Non-pigmented ciliary epithelial cell (primary cell): ENCODE measurements at places on chromosomes 7 and 10.
A peak's percentile ranks its signal among the peaks of the same experiment; 100 is the strongest.

DNA sequence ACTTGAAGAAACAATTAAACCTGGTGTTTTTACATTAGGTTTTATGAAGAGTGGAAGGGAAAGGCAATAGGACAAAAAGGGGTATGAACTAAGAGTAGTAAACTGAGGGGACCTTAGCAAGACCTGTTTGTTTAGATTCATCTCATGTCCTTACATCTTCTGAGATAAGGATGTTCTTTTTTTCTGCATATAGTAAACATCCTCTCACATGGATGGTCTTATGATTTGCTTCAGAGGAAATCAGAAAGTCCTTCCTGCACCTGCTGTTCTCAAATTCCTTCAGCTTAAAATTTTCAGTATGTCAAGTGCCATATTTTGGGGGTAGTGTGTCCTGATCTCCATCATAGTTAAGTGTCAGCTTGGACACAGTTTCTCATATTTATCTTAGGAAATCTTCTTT is 232.6 kb downstream of the ADK start:
- no peak for DNase-seq

- DNase-seq = no peak
These were observed 13.1 kb downstream of the FXYD4 start for GRCh38 chr10:43384252-43385221.

DNA sequence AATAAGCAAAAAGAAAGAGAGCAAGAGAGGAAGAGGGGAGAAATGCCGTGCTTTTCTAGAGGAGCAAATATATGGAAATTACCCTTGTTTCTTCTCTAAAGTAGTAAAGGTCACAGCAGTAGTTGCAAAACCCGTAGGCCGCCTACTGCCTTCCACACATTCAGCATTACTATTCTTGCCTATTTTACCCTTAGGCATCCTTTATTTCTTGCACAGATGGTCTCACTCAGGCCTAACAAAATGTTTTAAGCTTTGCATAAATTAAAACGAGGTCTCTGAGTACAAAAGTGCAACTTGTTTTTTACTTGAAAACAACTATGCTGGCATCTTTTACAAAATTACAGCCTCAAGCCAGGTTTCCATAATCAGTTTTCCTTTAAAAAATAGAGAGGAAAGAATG is 644.6 kb downstream of the AUTS2 start:
- DNase-seq = no peak

DNA sequence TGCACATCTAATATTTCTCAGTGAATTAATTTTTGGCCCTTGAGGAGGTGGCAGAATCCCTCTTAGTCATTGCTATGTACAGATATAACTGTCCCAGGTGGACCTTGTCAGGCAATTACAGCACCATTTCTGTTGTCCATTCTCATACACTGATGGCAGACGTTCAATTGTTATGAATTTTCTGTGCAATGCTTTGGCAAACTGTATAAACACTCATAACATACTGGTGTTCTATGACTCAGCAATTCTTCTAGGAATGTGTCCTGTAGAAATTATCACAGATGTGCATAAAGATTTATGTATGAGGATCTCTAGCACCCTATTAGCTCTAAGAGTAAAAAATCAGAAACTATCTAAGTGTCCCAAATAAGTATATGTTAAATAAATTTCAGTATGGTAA is 80.8 kb downstream of the DNAJB9 start:
- peak; percentile 15 for DNase-seq

GRCh38 chr7:80151274-80151665 is 16.6 kb downstream of the GNAI1 start:
- peak; percentile 64 for DNase-seq

DNA sequence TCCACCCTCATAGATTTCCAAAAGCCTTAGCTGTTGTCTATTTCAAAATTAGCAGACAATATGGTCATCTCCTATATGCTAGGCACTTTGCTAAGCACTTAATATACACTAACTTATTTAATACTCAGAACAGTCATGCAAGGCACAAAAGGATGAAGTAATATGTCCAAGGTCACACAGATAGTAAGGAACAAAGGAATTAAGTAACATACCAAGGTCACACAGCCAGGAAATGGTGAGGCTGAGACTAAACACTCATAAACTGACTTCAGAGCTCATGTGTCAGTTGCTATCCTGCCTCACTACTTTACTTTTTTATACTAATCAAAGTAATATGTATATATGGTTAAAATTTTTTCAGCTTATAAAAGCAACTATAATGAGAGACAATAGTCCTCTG is 23.6 kb upstream of the HIBADH start:
- no peak for DNase-seq

- DNase-seq = no peak
These were observed 119.2 kb upstream of the ANK3 start for GRCh38 chr10:60508831-60509230.

DNA sequence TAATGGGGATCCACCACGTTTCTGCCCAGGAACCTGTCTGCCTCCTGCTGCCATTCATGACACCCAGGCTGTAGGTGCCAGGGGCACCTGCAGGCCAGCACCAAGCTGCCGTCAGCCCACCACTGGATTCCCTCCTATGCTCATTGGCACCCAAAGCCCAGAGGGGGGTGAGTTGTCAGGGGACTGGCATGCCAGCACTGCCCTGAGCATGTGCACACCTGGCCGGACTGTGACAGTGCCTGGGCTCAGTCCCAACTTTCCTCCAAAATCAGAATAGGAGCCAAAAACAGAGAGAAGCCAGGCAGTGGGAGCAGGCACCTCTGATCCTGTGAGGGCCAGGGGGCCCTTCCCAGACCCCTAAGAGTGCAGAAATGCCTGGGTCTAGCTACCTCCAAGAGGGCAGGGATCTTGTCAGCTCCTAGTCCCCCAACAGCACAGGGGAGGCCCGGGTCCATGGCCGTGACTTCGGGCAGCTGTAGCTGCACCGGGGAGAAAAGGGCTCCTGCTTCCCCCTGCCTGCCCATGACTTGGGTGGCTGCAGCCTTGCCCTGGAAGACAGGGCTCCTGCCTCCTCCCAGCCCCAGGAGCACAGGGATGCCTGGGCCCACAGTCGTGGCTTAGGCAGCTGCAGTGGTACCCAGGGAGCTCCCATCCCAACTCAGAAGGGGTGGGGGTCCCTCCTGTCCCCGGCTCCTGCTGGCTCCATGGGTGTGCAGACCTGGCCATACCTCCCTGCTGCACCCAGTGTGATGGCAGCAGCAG is 249.8 kb upstream of the DKK1 start:
- no peak for DNase-seq

DNA sequence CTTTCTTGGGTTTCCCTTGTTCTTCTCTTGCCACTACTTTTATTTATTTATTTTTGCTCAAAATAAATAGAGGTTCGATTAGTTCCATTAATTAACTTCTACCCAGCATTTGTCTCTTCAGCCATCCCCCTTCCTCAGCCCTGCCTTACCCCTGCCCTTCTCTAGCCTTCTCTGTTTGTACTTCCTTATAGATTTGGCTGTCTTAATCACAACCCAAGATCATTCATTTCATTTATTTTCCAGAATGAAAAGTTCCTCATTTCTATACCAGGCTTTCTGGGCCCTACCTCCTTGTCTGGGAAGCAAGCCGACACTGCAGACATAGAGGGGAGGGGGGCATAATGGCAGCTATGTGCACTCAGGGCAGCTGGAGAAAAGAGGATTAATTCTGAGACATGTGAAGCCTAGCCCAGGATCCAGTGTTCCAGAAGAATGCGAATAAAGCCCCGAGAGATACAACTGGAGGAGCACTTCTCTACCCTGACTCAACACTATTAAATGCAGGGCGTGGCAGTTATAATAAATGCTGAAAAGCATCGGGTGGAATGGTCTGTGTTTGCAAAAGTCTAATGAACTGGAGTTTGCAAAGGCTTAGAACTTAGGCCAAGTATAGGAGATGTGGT is 6.4 kb upstream of the PDCD4 start:
- no peak for DNase-seq

- no peak for DNase-seq
These were observed 30.9 kb upstream of the KMT2E start for GRCh38 chr7:104983076-104983577.

DNA sequence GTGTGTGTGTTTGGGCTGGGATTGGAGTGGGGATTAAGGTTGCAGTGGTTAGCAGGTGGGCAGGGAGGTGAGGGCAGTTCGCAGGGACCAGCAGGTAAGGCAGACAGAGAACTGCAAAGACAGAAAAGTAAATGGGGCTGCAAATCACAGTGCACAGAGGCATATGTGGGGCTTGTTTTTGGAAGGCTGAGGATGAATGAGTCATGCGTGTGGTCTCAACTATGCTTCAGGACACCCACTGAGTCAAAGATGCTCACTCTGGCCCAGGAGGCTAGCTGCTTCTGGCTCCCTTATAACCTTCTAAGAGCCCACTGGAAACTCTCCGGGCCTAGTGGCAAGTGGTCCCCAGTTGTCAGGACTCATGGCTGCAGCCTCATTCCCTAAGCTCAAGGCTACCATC is 118.2 kb downstream of the ZNF248 start:
- no peak for DNase-seq

DNA sequence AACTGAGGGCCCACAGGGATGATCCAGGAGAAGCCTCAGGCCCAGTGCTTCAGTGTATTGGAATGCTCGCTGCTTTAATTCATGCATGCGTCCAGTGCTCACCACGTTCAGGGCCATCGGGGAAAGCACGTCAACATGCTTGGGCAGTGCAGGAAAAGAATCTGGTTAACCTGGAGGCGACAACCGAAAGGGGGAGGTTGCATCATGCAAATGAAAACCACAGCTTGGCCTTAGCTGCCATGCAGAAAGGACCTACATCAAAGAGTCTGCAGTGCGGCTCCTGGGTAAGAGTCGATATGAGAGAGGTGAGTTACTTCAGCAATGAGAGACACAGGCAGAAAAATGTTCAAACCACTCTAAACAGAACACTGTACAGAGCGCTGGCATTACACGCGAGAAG is 440.1 kb downstream of the KCNMA1 start:
- no peak for DNase-seq

- no peak for DNase-seq
These were observed 44.4 kb downstream of the CUBN start for GRCh38 chr10:17085011-17085725.

- DNase-seq = no peak
These were observed 548 bp upstream of the BNIP3 start for GRCh38 chr10:131982185-131982756.

DNA sequence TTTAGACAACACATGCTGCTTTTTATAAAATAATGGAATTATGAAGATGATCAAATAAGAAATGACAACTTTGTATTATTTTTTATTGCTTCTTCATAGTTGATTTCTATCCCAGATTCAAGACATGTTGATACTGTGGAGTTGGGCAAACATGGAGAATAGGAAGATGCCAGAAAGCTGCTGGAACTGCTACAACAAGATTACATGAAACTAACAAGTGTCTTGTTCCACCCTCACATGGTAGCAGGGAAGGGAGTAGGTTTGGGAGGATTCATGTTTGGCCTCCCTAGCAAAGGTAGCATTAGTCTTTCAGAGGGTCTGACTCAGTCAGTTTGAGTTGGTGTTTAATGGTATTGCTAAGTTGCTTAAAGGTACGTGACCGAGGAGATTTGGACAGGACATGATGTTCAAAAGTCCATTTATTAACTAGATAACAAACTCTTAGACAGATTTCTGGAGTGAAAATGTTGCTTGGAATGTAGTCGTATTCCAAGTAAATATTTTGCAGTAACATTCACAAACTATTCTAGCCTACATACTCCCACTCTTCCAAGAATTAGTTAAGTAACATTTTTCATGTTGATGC is 33.1 kb downstream of the PRR15 start:
- DNase-seq = no peak

- DNase-seq = no peak
These were observed 11.9 kb downstream of the MYO1G start for GRCh38 chr7:44966731-44967538.

DNA sequence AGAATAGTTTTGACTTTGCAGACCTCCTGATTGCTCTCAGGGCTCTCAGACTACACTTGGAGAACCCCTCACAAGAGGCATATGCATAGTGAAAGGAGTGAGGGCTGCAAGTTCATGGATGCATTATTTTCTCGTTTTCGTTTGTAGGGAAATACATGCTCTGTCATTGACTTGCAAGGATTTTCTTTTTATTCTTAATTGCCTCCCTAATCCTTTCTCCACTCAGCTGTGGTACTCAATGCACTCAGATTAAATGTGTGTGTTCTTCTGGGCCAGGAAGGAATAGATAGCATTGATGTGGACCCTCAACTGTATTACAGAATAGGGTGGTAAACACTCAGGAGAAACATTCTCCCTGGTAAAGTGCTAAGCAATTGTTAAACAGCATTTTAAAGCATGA is 188.7 kb downstream of the CACNB2 start:
- no peak for DNase-seq

DNA sequence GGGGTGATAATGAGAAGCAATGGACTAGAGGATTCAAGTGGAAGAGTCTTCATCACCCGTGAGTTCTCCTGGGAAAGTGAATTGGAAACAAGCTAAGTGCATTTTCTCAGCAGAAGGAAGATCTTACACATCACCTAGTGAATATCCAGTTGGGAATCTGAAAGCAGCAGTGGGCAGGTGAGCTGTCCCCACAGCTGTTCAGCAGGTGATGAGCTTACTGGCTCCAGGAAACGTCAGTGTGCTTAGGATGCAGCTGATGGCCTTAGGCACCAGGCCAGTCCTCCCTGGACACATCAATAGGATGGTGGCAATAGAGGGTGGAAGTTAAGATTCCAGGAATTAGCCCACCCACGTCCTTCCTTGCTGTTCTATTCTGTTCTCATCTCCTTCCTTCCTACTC is 66.7 kb downstream of the NOD1 start:
- no peak for DNase-seq

DNA sequence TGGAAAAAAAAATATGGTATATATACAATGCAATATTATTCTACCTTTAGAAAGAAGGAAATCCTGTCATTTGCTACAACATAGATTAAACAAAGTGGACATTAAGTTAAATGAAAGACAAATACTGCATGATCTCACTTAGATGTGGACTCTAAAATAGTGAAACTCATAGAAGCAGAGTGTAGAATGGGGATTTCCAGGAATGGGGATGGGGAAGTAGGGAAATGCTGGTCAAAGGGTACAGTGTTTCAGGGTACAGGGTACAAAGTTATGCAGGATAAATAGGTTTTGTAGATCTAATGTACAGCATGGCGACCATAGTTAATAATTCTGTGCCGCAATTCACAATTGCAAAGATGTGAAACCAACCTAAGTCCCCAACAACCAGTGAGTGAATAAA is 385.5 kb downstream of the SFMBT2 start:
- no peak for DNase-seq

DNA sequence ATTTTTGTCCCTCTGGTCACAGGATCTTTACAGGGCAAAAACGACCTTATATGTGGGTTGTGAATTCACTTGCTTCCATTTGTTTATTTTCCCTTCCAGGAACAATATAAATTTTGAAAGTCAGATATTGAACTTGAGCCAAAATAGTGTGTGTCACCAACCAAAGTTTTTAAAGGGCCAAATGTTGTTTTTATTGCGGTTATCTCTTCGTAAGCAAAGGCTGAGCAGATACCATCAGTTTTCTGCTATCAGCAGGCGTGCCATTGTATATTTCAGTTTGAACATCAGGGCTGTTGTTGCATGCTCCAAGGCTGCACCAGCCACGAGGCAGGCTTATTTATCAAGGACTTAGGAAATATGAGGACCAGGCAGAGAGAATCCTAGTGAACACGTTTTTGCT is 160.3 kb downstream of the PAXIP1 start:
- DNase-seq = no peak

- no peak for DNase-seq
These were observed 772 bp downstream of the PRDX3 start for GRCh38 chr10:119177708-119178371.

GRCh38 chr7:108724251-108725100 is 154.8 kb downstream of the DNAJB9 start:
- DNase-seq = no peak
